Nucleus accumbens (tissue), 56 donors: ENCODE measurements at places on chromosomes 7 and 10.

DNA sequence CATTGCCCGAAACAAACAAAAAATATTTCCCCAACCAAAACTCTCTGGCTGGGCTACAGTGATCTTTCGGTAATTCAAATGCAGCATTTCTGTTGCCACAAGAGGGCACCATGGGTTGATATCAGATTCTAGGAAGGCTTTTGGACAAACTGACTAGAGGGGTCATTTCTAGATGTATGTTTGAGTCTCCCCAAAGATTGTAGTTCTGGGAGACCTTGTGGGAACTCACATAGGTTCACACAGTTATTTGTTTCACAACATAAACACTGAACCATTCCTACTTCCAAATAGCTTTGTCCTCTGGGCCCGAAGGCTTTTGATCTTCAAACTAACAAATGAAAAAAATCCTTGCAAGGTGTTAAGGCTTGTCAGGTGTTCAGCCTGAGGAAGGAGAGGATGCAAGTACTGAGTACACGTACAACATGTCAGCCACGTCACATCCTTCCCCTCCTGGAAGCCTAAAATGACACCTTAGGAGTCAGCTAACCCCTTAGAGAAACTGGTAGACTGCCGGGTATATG, 37.0 kb upstream of the IL15RA start:
- DNase-seq: peak; percentile 43

DNA sequence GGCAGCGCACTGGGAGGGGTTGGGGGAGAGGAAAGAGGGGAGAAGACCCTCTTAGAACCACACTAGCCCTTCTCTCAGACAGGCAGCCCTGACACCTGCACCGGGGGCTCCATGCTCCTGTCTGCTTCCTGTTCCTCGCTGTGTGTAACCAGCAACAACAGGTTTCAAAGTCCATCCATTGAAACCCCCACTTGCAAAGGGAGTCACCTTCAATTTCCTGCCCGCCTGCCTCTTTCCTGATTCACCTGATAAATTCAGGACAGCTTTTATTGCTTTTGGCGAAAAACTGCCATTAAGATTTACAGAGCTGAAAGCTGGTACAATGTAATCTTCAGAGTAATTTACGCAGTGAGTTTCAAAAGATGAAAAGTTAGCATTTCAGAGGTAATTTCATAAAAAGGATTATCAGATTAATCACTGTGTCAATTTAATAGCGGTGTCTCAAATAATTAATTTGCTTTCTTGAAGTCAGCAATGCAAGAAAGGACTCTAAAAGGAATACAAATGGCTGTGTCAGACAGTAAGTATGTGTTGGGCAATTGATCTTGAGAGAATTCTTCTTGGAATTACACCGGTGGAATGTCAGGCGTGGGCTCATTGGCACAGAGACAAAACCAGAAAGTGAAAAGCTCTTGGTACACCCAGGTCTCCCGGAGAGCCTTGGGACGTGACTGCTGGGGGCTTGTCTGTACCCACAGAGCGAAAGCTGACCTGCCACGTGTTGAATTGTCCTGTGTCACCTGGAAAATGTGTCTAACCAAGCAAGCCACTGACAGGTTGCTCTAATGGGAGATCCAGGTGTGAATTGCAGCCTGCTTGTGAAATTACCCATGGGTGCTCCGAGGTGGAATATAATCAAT, 60.7 kb downstream of the TMEM209 start:
- no peak for DNase-seq

DNA sequence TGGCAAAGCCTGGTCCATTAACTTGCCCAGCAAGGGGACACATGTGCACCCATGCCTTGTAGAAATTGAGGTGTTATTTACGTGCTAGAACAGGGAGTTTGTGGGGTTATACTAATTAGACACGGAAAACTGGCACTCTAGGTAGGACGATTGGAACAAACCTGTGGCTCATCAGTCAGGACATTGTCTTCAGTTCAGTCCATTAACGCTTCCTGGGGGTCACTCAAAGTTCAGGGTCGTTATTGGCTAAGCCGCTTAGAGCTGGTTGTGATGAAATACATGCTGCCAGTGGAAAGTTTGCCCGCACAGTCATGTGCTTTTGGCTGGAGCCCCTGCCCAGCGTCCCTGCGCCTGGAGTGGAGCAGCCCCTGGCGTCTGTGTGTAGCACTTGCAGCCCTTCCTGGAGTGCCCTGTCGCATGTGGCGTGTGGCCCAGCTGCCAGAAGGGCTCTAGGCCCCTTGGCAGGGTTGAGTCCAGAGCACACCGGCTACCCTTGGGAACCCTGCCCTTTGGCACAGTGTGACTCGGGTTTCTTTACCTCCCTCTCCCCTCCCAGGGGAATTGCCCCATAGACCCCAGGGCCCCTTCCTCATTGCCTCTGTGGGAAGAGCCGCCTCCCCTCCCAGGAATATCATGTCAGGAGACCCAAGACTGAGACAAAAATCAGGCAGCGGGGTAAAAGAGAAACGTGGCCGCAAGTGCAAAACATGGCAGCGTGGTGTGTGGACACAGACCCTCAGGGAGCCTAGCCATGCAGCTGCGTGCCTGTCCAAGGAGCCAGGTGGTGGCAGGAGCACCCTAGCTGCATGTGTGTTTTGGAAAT, 9.8 kb downstream of the ZNF775 start:
- DNase-seq: peak; percentile 81

DNA sequence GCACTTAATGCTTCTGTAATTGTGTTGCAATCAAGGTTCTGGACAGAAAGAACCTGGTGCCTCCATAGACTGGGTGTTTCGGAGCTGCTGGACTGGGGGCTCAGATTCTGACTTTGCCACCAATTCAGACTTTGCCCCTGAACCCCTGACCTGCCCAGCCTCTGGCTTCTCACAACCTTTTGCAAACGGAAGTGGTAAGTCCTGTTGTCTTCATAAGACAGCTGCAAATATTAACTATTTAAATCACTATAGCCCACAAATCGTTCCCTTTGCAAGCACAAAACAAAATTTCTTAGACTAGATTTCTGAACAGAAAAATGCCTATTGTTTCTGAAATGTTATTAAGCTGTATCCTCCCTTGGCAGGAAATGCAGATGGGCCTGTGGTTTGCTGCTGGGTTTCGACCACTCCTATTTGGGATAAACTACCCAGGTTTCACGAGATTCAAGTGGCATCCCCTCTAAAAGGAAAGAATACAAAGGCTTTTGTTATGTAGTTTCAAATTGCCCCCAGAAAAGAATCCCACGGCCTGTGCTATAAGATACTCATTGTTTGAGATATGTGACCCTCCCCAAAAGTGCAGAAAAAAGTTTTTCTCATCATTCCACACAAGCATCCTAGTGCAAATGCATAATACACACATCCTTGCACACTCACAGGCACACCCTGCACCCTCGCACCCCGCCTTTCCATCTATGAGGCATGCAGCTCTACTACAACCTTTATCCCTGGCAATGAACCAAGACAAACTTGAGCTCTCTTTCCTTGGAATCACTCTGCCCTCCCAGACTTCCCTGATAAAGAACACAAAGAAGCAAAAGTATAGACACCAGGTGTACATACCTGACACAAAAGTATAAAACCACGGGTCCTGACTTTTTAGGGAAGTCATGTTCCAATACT, 209.1 kb downstream of the PRPF18 start:
- DNase-seq: no peak

DNA sequence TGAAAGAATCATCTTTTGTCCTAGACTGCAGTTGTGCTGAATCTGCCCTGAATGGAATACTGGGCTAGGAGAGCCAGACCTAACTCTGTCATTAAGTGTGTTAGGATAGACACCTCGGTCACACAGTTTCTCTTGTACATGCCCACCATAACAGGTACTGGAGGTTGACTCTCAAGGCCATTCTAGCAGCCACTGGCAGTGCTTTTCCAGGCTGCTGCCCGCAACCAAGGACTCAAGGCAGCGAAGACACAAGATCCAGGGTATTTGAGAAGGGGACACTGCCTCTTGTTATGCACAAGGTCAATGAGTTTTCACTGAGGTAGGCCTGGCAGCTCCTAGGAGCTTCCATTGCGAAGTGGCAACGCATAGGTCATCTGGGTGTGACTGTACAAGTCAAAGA, 70.6 kb upstream of the ZNF746 start:
- no peak for DNase-seq

DNA sequence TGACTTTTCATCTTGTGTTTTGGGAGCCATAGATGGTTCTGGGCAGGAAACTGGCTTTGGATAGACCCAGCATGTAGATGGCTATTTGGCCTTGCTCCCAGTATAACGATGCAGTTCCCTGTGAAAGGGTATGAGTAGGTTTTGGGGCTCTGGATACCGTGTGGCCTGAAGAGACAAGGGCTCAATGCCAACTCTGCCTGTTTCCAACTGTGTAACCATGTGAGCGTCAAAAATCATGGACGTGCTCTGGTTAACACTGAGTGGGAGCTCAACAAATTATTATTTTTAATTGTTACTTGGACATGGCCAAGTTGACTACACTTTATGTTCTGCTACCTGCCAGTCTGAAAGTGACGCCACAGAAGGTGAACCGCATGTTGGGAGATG, 41.8 kb downstream of the EGFR start:
- no peak for DNase-seq

GRCh38 chr7:47651355-47652317, 69.7 kb upstream of the TNS3 start:
- no peak for DNase-seq

GRCh38 chr10:133346413-133346812, 760 bp upstream of the PRAP1 start:
- no peak for DNase-seq

GRCh38 chr10:58157076-58157766, 110.5 kb downstream of the IPMK start:
- DNase-seq: no peak

- DNase-seq: no peak
These were observed 29.8 kb downstream of the RSU1 start for GRCh38 chr10:16787361-16787791.

DNA sequence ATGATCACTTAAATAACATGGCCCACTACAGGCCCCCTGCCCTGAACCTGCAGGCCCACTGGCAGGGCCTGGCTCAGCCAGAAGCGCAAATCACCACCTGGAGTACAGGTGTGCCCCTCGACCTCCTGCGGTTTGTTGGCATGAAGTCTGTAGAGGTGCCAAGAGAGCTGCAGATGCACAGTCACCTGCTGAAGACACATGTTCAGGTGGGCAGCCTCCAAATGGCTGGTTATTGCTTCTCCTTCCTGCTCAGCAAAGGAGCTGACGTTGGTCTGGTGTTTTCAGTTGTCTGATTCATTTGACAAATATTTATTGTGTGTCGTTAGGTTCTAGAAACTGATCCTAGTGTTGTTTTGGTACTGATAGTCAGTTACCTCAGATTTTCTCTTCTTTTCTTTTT, 29.0 kb downstream of the DHTKD1 start:
- DNase-seq: no peak

- DNase-seq: peak; percentile 44
These were observed at the start of gene CHST3 for GRCh38 chr10:71964098-71964742. Gene CHST3 (plus strand): TSS chr10:71964395. CDS start chr10:72005843, 41,448 bp downstream.

GRCh38 chr10:132925071-132925561, 17.3 kb downstream of the CFAP46 start:
- no peak for DNase-seq

GRCh38 chr7:130943336-130943901, 209.4 kb upstream of the KLF14 start:
- no peak for DNase-seq

GRCh38 chr7:128783143-128783861, 7.7 kb upstream of the OPN1SW start:
- peak; percentile 36 for DNase-seq

DNA sequence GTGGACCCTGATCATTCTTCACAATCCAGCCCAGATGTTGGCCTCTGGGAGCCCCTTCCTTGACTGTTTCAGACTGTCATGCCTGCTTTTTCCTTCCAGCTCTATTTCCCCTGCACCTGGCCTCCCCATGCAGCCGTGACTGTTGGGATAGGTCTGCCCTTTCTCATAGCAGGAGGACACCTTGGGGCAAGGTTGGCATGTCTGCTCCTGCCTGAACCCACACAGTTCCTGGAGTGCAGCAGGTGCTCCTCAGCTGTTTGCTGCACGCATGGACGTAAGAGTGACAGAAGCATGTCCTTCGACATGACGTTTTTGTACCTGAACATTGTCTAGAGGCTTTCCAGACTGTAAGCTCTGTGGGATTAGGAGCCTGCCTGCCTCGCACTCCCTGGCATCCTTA, 24.0 kb downstream of the POR start:
- DNase-seq: no peak

DNA sequence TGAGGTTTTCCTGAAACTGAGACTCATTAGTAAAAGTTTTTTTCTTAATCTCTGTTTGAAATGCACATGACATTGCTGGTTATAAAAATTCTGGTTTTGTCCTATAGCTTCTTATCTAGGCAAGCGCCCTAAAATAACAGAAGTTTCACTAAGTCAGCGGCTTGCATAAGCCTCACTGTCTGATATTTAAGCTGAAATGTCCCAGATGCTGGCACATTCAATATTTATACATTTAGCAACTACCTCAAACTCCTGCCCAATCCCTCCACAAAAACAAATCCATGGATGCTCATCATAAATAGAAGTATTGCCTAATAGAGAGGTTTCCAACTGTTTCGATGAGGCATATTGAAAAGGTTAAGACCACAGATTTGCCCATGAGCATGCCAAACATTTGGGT, 83.1 kb upstream of the EGR2 start:
- no peak for DNase-seq

DNA sequence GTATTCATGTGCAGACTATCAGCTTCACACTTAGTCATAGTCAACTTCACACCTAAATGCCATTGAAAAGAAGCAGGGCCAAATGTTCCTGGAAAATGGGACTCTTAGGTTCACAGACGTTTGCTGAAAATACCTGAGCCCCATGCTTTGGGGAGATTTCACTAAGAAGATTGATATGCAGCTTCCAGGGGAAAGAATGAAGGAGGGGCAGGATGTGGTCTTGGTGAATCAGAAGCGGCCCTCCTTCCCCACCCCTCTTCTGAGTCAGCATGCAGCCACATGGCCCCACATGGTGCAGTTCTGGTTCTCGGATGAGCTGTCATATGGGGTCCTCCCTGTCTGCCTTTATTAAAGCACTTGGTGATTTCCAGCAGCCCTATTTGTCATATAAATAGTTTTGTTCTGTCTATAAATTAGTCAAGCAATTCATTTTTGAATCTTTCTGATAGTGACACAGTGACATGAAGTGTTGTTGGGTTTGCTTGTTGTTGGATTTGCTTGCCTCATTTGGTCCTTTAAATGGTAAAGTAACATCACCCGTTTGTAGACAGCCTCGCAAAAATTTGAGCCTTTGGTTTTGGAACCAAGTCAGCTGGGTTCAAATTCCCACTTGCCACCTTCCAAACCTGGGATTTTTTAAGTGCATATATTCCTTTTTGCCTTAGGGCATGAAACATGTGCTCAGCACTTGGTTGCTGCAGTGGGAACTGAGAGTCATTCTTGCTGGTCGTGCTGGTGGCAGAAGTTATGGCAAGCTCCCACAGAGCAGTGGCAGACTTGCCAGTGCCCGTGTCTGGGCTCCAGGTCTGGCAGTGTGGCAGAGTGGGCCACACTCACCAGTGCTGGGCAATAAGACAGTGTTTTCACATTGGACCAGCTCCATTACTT, 68.1 kb upstream of the CDK6 start:
- DNase-seq: no peak

DNA sequence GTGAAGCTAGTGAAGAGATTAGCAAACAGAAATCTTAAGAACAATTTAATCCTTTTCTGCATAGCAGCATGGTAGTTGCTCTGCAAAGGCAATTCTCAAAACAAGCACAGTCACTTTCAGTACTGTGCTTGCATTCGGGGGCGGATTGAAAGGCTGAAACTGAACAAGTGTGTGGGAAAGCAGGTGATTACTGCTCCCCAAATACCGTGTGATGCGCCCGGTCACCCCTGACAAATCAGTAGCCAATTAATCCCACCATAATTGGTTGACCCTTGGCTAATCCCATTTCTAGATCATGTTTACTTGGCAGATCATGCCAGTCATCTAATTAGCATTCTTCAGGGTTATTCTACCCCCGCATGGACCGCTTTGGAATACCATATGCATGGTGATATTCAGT, 76.5 kb upstream of the ADRB1 start:
- DNase-seq: no peak

- DNase-seq: no peak
These were observed 7.3 kb downstream of the ZNF503 start for GRCh38 chr10:75394221-75394620.
